ENCODE measurements at places on chromosomes 1 and 21. TPM values are rescaled to one million over a fixed set of nuclear protein-coding genes. Genes with fewer than 3 reads are reported as not detected.

Gene BLACAT1
- total RNA-seq = not detected

GRCh38 chr1:245874942-245875580 lies 632.0 kb downstream of the SMYD3 start:
- H3K27ac ChIP-seq = peak overlapping the region; percentile 70
- H3K4me3 ChIP-seq = no peak overlapping the region
- no peaks in the 10 kb centered on the region for H3K27me3 ChIP-seq
- H3K36me3 ChIP-seq = no peaks in the 10 kb centered on the region

Gene C1orf87
- not detected for total RNA-seq

- H3K4me3 ChIP-seq = no peak overlapping the region
- H3K36me3 ChIP-seq = no peaks in the 10 kb centered on the region
- H3K27ac ChIP-seq = no peak overlapping the region
- H3K4me1 ChIP-seq = no peaks in the 10 kb centered on the region
- DNase-seq = no peak
Observed at GRCh38 chr1:78168306-78168705, 122.5 kb downstream of the GIPC2 start.

Gene LCE1A
- total RNA-seq = not detected

GRCh38 chr21:22343303-22343702 lies 1345.1 kb downstream of the NCAM2 start:
- no peaks in the 10 kb centered on the region for H3K4me1 ChIP-seq
- H3K4me3 ChIP-seq = no peak overlapping the region
- H3K27ac ChIP-seq = no peak overlapping the region
- no peaks in the 10 kb centered on the region for H3K27me3 ChIP-seq
- no peaks in the 10 kb centered on the region for H3K36me3 ChIP-seq

Gene FMO2
- 31.6 TPM for total RNA-seq

DNA sequence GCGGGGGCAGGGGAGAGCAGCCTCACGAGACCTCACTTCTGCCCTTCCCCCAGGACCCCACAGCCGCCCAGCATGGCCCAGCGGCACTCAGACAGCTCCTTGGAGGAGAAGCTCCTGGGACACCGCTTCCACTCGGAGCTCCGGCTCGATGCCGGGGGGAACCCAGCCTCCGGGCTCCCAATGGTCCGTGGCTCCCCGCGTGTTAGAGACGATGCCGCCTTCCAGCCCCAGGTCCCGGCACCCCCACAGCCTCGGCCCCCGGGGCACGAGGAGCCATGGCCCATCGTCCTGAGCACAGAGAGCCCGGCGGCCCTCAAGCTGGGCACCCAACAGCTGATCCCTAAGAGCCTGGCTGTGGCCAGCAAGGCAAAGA lies 8.5 kb downstream of the ARHGEF16 start:
- peaks cover 5% of the 10 kb centered on the region for H3K4me1 ChIP-seq
- no peak overlapping the region for H3K4me3 ChIP-seq
- H3K27ac ChIP-seq = no peak overlapping the region
- no peaks in the 10 kb centered on the region for H3K27me3 ChIP-seq

All from heart right ventricle (tissue), 16 donors.